ENCODE measurements at places on chromosomes 7 and 10.
A peak's percentile ranks its signal among the peaks of the same experiment; 100 is the strongest.

DNA sequence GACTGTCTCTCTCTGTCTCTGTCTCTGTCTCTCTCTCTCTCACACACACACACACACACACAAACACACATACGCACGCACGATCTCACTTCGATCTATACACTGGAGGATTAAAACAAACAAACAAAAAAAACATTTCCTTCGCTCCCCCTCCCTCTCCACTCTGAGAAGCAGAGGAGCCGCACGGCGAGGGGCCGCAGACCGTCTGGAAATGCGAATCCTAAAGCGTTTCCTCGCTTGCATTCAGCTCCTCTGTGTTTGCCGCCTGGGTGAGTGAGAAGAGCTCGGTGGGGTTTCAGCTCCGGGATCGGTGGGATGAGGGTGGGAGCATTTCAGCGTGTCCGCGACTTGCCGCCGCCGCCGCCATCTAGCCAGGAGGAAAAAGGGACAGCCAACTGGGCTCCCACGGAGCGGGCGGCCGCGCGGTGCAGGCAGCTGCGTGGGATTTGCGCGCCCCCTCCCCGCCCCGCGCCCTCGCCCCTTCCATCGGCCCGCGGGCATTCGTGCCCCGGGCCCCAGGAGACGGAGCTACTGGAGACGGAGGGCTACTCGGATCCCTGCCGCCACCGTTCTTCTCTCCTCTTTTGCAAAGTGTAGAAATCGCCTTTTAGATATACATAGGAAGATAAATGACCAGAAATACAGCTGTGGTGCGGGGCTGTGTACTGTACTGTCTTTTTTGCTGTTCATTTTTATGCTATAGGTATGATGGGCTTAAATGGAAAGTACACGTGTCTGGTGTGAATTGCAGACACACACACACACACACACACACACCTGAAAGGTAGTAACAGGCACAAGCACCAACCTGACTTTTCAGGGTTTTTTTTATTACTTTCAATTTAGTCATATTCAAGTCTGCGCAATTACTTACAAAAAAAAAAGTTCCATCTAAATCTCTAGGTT, 581 bp downstream of the PTPRZ1 start:
- no peak for DNase-seq

GRCh38 chr10:47376522-47377220, 7.4 kb downstream of the ZNF488 start:
- DNase-seq, result no peak

- no peak for DNase-seq
These were observed 34.2 kb upstream of the GNA12 start for GRCh38 chr7:2878306-2878705.

GRCh38 chr7:111475959-111476358, 86.3 kb downstream of the IMMP2L start:
- no peak for DNase-seq

GRCh38 chr7:46233585-46234329, 312.7 kb upstream of the IGFBP3 start:
- no peak for DNase-seq

DNA sequence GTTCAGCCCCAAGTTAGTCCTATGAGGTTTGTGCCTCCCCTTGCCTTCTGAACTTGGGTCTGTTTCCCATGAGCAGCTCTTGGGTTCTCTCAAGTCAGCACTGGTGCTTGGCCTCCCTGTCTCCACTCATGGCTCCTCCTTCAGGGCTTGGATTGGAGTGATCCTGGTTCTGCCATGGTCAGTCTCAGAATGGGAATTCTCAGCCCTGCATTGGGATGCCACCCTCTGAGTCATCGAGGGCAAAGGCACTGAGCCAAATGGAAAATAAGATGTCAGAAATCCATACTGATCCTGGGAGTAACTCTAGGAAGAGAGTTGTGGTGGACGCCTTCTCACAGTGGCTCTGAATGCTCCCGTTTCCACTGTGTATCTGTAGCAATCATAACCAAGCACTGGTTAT, 233.4 kb upstream of the HABP2 start:
- no peak for DNase-seq

DNA sequence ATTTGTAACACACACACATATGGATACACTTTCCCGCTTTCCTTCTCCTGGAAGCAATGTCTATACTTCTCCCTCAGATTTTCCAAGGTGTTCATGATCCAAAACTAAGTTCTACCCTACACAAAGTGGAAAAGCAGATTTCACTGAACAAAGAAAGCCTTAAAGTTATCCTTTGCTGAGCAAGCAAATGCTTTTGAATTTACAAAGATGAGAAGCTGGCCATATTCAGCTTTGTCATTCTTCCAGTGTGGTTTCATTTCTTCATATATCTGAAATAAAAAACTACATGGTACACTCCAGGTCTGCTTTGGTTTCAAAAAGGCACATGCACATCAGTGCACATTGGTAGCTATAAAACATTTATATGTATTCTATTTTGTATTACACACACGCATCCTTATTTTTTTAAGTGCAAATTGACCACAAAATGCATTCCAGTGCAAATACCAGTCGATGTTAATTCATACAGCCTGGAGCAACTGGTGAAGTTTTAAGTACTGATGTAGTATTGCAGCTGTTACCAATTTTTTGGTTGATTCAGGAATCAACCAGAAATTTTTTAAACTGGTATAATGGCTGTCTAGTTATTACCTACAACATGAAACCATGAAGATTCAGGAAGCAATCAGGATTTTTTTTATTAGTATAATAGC, 65.5 kb upstream of the SRPK2 start:
- no peak for DNase-seq

DNA sequence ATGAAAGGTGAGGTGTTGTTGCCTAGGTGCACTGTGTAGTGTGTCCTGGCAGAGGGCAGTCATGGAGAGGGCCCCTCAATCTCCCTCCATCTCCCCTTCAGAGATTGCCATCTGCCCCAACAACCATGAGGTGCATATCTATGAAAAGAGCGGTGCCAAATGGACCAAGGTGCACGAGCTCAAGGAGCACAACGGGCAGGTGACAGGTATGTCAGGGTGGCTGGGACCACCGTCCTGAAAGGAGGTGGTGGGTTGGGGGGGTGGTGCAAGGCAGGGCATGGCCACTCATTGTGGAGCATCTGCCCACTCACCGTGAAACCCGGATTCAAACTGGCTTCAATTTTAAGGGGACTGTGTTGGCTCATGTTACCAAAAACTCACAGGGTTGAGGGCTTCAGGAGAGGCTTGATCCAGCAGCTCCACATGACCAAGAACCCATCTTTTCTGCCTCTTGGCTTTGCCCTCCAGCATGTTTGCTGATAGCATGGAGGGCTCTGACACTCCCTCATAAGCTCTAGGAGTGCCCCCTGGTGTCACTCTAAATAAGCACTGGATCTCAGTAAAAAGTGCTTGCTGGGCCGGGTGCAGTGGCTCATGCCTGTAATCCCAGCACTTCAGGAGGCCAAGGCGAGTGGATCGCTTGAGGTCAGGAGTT, 12.2 kb downstream of the ARPC1B start:
- DNase-seq, result no peak

DNA sequence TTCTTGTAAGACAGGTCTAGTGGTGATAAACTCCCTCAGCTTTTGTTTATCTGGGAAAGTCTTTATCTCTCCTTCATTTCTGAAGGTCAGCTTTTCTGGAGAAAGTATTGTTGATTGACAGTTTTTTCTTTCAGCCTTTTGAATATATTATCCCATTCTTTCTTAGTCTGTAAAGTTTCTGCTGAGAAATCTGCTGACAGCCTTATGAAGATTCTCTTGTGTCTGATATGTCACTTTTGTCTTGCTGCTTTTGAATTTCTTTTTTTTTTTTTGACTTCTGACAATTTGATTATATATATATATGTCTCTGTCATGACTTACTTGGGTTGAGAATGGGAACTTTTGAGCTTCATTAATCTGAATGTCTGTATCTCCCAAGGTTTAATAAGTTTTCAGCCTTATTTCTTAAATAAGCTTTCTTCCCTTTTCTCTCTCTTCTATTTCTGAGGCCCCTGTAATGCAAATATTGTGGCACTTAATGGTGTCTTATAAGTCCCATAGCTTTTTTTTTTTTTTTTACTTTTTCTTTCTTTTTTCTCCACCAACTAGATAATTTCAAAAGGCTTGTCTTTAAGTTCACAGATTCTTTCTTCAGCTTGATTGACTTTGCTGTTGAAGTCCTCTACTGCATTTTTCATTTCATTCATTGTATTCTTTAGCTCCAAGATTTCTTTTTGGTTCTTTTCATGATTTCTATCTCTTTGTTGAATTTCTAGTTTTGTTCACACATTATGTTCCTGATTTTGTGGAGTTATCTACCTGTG, 81.4 kb upstream of the IL6 start:
- no peak for DNase-seq

- no peak for DNase-seq
These were observed 91.1 kb downstream of the COL13A1 start for GRCh38 chr10:69892816-69893215.

GRCh38 chr10:104345941-104346340, 7.7 kb upstream of the ITPRIP start:
- DNase-seq, result no peak

DNA sequence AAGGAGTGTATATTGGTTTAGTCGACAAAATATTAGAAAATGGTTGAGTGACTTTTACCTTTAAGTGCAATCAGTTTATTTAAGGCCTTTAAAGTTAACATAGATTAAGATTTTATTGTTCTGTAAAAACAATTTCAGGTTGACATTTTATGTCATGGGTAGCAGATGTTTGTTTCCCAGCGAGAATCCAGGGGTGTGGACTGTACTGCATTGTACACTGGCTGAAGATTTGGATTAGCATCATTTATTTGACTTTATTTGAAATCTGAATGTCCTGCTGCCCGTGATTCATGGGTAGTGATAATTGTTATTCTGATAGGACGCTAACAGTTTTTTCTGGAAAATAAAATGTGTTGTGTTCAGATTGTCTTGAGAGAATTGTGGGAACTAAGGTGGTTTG, 39.3 kb downstream of the RBM33 start:
- no peak for DNase-seq

DNA sequence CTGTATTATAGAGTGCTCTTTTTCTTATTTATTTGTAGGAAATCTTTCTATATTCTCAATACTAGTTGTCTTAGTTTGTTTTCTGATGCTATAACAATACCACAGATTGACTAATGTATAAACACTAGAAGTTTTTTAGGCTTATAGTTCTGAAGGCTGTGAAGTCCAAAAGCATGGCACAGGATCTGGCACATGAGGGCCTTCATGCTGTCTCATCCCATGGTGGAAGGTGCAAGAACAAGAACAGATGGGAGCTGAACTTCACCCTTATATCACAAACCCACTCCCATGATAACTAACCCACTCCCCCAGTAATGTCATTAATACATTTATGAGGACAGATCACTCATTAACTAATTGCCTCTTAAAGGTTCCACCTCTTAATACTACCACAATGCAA, 109.7 kb downstream of the AVL9 start:
- DNase-seq, result no peak

- DNase-seq, result peak; percentile 30
These were observed 844 bp upstream of the KAT6B start for GRCh38 chr10:74825371-74826141.

DNA sequence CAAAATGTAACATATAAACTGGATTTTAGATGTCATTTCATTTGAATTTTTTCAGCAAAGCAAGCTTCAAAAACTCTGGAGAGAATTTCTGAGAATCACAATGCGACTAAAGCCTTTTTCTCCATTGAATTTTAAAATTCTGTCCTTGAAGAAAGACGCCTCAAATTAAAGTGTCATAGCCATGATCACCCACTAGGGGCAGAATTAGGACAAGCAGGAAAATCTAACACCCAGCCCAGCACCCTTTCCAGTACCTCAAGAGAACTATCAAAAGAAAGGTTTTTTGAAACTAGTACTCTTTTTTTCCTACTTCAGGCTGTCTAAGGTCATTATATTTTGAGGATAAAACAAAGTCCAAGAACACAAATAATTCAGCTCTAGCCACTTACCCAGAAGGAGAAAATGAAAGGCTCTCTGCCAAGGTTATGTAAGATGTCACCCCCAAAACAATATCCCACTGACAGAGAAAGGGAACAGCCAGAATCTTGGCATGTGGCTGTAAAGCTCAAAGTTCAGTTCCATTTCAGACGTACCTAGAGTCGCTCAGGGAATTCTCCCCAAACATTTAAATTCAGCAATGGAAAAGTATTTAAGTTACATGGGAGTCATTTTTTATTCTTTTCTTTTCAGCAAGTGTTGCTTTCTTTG, 299.4 kb downstream of the SNX13 start:
- no peak for DNase-seq

DNA sequence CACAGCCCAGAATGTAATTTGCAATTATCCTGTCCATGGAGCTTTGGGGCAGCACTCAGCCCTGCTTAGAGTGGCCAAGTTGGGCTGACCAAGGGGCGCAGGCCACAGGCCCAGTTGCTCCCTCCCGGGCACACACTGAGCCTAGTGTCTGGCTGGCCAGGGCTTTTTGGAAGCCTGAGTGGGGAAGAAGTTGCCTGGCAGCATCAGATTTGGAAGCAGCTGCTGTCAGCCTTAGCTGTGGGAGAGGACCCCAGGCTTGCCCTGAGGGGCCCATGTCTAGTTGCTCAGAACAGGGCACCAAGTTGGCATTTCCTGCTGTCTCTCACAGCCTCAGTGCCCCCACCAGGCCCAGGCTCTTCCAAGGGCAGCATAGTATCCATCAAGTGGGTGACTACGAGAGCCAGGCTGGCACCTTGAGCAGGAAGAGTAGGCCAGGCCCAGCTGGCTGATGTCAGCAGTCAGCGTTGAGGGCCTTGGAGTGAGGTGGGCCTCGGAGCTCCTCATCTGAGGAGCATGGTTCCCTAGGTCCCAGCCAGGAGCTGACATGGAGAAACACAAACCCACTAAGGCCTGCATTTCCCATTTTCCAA, 14.4 kb downstream of the ANTXRL start:
- no peak for DNase-seq

DNA sequence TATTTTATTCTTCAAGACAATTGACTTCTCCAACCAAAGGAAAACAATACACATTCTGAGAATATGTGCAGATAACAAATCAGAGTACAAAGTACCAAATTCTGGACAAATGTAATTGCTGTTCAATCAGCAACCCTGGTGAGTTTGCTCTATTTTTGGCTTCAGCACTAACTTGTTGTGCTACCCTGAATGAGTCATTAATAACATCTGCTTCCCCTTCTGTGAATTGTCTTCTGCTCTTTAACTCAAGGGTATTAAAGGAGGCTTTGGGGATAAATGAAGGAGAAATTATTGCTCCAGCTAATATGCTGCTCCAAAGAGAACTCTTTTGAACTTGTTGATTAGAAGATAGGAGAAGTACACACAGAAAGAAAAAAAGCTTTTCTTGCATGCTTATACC, 459.3 kb downstream of the HTR7 start:
- DNase-seq, result peak; percentile 83

DNA sequence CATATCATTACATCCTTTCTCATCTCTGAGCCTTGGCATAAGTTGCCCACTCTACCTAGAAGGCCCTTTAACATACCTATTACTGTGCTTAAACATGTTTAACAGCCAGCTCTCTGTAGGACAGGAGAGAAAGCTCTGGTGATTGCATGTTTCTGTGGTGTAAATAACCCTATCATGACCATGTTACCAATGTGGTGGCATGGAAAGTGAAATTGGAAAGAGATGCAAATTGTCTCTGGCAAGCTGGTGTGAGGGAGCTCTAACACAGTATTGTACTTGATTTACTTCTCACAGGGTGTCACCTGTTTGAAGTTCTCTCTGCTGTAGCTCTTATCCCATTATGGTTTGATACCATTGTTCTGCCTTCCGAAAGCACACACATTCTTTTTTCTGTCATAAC, 231.8 kb upstream of the DKK1 start:
- DNase-seq, result no peak

- peak; percentile 17 for DNase-seq
These were observed 3.7 kb downstream of the ABHD11 start for GRCh38 chr7:73734619-73735527.
